ENCODE measurements at places on chromosomes 6 and 20. TPM values are rescaled to one million over a fixed set of nuclear protein-coding genes. Genes with fewer than 3 reads are reported as not detected.

Gene VGLL2
- total RNA-seq, result not detected

- peaks cover 52% of the 10 kb centered on the region for H3K4me1 ChIP-seq
- no peak overlapping the region for H3K27ac ChIP-seq
- peaks cover 94% of the 10 kb centered on the region for H3K36me3 ChIP-seq
- peak; percentile 55 for DNase-seq
- no peaks in the 10 kb centered on the region for H3K27me3 ChIP-seq
Measured at GRCh38 chr20:32231847-32232246, 24.2 kb downstream of the POFUT1 start.

- no peak overlapping the region for H3K4me3 ChIP-seq
- DNase-seq, result no peak
- no peaks in the 10 kb centered on the region for H3K36me3 ChIP-seq
- no peaks in the 10 kb centered on the region for H3K27me3 ChIP-seq
Measured at GRCh38 chr6:226516-227073, 65.7 kb upstream of the DUSP22 start.

DNA sequence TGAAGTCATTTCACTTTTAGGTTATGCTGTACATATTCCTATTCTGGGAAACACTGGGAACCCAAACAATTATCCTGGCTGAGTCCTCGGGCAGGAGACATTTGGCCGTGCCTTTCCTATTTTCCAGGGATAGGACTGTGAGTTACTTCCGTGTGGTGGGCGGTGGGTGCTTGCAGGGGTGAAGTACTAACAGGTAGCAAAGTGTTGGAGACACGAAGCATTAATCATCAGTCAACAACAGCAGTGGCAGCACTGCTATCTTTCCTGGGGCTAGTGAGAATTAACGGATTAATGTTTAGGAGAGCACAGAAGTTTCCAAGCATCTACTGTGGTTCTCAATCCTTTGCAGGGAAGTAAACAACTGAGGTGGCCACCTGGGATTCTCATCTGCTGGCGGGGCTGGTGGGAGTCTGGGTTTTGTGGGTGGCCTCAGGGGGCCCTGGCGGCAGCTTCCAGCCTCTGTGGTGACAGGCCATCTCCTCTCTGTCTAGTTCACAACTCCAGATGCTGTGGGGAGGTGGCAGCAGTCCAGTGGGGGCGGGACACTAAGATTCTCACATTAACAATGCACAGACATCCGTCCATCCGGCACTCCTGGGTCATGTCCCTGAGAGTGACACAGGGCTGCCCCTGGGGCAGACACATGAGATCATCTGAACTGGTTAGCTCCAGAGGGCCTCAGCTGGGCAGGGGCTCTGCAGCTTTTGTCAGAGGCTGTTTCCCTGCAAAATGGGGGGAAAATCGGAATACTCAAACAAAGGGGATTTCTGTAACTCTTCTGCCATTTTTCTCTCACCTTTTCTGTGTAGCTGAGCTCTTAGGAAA, 90.9 kb downstream of the GJA10 start:
- H3K27me3 ChIP-seq, result no peaks in the 10 kb centered on the region
- no peak overlapping the region for H3K27ac ChIP-seq
- DNase-seq, result no peak
- H3K4me1 ChIP-seq, result no peaks in the 10 kb centered on the region
- H3K4me3 ChIP-seq, result no peak overlapping the region
- no peaks in the 10 kb centered on the region for H3K36me3 ChIP-seq

DNA sequence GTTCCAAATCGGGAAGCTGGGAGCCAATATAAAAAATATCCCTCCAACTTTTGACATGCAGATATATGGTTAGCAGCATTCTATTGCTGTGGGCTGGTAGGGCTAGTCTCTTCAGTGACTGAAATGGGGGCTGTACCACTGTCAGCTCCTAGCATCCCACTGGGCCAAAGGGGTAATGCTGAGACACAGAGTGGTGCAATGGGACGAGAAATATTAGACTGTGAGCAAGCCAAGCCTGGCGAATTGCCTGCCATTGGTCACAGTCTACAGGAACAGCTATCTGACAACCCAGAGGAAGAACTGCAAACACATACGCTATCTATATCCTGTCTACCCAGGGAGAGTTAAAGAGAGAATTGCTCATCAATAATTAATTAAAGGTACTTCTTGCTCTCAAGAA, 3.5 kb downstream of the SLC35F1 start:
- peaks cover 44% of the 10 kb centered on the region for H3K27me3 ChIP-seq
- H3K4me1 ChIP-seq, result peaks cover 19% of the 10 kb centered on the region
- H3K4me3 ChIP-seq, result no peak overlapping the region
- DNase-seq, result no peak

GRCh38 chr6:38512211-38512610, 127.5 kb downstream of the BTBD9 start:
- H3K4me3 ChIP-seq, result no peak overlapping the region
- no peaks in the 10 kb centered on the region for H3K4me1 ChIP-seq
- no peaks in the 10 kb centered on the region for H3K27me3 ChIP-seq
- no peak for DNase-seq

DNA sequence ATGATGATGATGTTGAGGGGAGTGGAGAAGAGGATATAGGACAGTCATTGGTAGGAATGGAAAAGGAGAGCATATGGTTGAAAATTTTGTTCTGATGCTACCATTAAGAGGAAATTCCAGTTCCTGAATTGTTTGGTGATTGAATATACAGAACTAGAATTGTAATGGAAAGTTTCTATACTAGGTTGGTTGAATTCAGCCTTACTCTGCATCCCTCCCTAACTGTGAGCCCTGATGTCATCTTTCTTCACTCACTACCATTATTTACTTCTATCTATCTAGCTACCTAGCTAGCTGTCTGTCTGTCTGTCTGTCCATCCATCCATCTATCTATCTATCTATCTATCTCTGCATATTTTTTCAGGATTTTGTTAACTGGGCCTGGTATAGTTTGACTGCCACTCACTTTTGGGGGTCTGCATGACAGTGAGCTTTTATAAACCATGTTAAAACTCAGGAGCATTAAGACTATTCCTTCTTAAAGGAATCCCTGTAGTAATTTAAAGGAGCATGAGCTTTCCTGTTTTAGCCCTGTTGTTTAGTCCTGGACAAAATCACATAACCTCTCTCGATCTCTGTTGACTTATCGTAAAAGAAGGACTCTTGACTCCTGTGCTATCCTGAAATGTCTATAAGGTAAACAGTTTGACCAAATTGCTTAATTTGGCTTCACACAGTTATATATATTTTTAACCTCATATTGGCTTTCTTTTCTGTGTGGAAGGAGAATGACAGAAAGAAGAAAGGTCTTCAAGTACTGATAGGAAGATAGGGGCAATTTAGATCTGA, 71.4 kb downstream of the AKAP7 start:
- no peak overlapping the region for H3K4me3 ChIP-seq
- no peaks in the 10 kb centered on the region for H3K36me3 ChIP-seq

DNA sequence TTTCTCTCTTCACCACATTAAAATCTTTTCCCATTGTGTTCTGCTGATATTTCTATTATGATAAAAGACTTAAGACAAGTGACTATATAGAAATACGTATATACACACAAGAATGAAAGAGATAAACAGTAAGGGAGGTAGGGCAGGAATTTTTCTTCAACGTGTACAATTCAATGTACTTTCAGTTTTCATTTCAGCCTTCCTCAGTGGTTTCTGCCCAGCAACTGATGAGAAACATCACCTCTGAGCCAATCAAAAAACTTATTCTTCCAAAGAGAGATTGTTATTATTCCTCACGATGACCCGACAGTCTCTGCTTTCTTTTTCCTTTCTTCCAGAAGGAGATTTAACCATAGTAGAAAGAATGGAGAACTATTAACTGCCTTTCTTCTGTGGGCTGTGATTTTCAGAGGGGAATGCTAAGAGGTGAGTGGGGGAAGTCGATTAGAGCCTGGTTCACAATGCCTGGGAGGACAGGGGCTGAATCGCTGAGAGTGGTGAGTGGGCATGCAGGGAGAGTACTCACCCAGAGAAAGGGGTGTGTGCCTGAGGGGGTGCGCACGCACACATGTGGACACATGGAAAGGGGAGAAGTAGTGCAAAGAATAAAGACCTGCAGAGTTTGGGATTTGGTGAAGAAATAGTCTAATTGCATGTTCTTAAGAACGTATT, at the start of gene BTN3A1:
TSS of gene BTN3A1 (plus strand) at position 289 of the 672 bp plus-strand sequence. CDS start 3,289 bp downstream, outside the sequence.
- H3K36me3 ChIP-seq, result peaks cover 9% of the 10 kb centered on the region
- peak within 1 kb of the TSS; percentile 94 for H3K27ac ChIP-seq
- H3K27me3 ChIP-seq, result no peaks in the 10 kb centered on the region

Gene MEI4
- not detected for total RNA-seq

GRCh38 chr6:158184608-158185007, 16.5 kb downstream of the GTF2H5 start:
- no peak for DNase-seq
- peaks cover 10% of the 10 kb centered on the region for H3K4me1 ChIP-seq
- no peaks in the 10 kb centered on the region for H3K27me3 ChIP-seq

Gene BMP2
- 28.6 TPM for total RNA-seq

- H3K4me1 ChIP-seq, result peaks cover 36% of the 10 kb centered on the region
- H3K27ac ChIP-seq, result peak within 1 kb of the TSS; percentile 69
- peak within 1 kb of the TSS; percentile 28 for H3K4me3 ChIP-seq
- H3K27me3 ChIP-seq, result no peaks in the 10 kb centered on the region
- peak; percentile 92 for DNase-seq
Measured at GRCh38 chr6:135851442-135852271, at the start of gene PDE7B. Gene PDE7B (plus strand): TSS chr6:135851701.

Gene MUC21
- 1.7 TPM for total RNA-seq

- no peaks in the 10 kb centered on the region for H3K36me3 ChIP-seq
- peaks cover 21% of the 10 kb centered on the region for H3K4me1 ChIP-seq
- H3K27ac ChIP-seq, result peak overlapping the region; percentile 92
Measured at GRCh38 chr20:18287546-18287914, 797 bp upstream of the ZNF133 start.

- peak overlapping the region; percentile 69 for H3K27ac ChIP-seq
- DNase-seq, result no peak
- peaks cover 40% of the 10 kb centered on the region for H3K4me1 ChIP-seq
Measured at GRCh38 chr20:57582029-57582378, 21.1 kb downstream of the PCK1 start.

Gene CYP24A1
- total RNA-seq, result not detected

DNA sequence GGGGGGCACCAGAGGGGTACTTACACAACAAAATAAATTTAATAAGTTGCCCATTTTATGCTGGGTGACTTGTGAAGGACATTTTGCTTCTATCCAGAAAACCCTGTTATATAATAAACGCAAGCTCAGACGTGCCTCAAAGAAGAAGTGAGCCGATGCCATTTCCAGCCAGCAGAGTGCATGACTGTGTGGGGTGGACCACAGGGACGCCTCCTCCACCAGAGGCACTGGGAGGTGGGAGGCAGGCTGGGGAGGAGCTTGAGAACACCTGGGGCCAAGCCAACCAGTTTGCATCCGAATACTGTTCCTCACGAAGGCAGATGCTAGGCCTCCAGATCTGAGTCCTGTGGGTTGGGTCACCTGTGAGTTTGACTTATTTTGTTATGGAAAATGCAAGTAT, 363.8 kb downstream of the RNGTT start:
- no peak for DNase-seq
- no peak overlapping the region for H3K4me3 ChIP-seq
- H3K36me3 ChIP-seq, result no peaks in the 10 kb centered on the region
- no peak overlapping the region for H3K27ac ChIP-seq
- H3K27me3 ChIP-seq, result no peaks in the 10 kb centered on the region

DNA sequence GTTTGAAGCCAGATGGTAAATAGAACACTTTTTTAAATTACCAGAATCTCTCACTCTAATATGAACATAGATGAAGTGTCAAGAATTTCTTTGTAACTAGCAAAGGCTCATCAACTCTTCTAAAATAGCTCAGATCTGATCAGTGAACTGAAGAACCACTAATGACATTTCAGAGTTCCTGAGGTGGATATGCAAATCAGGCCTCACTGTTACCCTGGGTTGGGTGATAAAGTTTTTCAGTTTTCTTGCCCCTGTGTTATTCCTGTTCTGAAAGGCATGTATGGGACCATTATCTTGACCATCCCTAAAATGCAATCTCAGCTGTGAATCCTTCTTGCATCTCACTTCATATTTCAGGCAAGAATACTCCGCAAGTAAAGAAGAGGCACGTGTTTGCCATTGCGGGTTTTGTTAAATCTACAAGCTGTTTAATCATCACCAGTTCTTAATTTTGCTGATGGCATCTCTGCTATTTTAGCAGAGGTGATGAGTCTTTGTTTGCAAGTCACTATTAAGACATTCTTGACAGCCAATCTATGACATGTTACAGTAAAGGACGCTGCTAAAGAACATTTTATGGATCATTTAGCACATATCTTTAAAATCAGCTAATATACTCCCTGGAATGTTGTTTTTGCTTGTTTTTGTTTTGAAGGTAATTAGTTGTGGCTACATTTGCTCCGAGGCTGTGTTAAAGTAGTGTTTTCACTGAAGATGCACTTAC, 47.9 kb downstream of the KHDC1L start:
- no peak for DNase-seq
- no peak overlapping the region for H3K27ac ChIP-seq
- no peak overlapping the region for H3K4me3 ChIP-seq

DNA sequence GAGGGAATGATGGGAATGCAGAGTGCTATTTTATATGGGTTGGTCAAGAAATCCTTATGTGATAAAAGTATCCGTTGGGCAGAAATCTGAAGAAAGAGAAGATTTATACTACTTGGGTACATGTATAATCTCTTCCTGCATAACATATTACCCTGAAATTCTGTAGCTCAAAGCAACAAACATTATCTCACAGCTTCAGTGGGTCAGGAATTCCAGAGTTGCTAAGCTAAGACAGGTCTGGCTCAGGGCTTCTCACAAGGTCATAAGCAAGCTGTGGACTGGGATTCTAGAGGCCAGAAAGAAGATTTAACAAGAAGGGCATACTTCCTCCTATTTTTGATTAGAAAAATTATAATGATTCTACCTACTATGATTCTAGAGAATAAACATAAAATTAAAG, 172.5 kb upstream of the THEMIS start:
- H3K36me3 ChIP-seq, result peaks cover 16% of the 10 kb centered on the region
- H3K27me3 ChIP-seq, result no peaks in the 10 kb centered on the region
- H3K4me1 ChIP-seq, result no peaks in the 10 kb centered on the region
- no peak for DNase-seq

DNA sequence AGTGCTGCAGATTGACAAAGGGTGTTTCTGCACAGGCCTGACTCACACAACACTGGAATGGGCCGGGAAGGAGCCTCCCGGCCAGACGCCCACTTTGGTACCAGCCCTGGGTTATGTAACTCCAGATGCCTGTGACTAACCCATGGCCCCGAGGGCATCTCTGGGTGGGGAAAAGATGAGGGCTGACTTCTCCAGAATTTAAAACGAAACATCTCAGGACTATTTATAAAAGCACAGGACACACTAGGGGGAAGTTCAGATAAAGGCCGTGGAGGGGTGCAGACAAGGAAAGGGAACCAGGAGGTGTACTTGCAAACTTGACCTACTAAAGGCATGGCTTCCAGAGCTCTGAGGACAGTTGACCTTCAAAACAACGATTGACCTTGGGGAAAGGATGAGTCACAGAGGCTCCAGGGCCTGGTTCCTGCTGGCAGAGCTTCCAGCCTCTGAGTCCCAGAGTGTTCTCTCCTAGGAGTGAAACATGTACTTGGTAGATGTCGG, 196.9 kb downstream of the NFATC2 start:
- no peak for DNase-seq
- no peaks in the 10 kb centered on the region for H3K27me3 ChIP-seq
- H3K27ac ChIP-seq, result no peak overlapping the region

Gene CAP2
- total RNA-seq, result 2.3 TPM

Gene SEL1L2
- total RNA-seq, result not detected

- H3K27ac ChIP-seq, result no peak overlapping the region
- no peak for DNase-seq
- H3K27me3 ChIP-seq, result no peaks in the 10 kb centered on the region
- H3K4me3 ChIP-seq, result no peak overlapping the region
Measured at GRCh38 chr6:119277052-119277451, 72.5 kb downstream of the MAN1A1 start.

GRCh38 chr20:61442075-61442670, 190.1 kb downstream of the CDH4 start:
- H3K4me3 ChIP-seq, result no peak overlapping the region
- H3K27me3 ChIP-seq, result no peaks in the 10 kb centered on the region
- no peaks in the 10 kb centered on the region for H3K4me1 ChIP-seq
- no peak overlapping the region for H3K27ac ChIP-seq
- no peaks in the 10 kb centered on the region for H3K36me3 ChIP-seq
- DNase-seq, result no peak

Data from stomach (tissue), 19 donors.